Frontal cortex (tissue), 4 donors: ENCODE measurements at places on chromosomes 7 and 10.

DNA sequence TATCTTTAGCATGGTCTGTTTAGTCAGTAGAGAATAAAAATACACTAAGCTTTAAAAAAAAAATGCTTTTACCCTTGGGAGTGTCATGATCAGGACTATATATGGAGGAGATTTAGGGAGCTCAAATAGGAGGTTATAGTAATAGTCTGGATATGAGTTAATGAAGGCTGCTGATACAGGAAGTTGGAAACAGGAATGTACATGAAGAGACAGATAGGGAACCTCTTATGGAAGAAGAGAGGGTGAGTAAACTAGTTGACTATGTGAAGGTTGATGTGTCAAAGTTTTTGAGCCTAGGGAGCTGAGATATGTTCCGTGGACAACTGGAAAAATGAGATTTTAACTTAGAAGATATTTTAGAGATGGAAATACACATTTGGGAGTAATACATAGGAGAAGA is 472.0 kb upstream of the FZD8 start:
- DNase-seq, result no peak

GRCh38 chr7:52712938-52713337 is 322.5 kb upstream of the POM121L12 start:
- DNase-seq, result no peak

DNA sequence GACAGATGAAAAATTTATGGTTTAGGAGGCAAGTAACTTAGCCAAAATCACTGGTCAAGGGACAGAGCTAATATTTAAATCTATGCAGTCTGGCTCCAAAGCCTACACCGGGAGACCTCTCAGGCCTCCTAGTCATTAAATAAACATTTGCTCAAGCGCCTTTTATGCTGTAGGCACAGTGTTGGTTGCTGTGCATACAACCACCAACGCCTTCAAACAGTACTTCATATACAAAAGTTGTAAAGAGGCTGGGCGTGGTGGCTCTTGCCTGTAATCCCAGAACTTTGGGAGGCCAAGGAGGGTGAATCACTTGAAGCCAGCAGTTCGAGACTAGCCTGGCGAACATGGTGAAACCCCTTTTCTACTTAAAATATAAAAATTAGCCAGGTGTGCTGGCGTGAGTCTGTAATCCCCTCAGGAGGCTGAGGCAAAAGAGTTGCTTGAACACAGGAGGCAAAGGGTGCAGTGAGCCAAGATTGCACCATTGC is 159.8 kb downstream of the MAGI2 start:
- no peak for DNase-seq

- no peak for DNase-seq
Measured at GRCh38 chr7:49618028-49618427, 155.4 kb upstream of the VWC2 start.

DNA sequence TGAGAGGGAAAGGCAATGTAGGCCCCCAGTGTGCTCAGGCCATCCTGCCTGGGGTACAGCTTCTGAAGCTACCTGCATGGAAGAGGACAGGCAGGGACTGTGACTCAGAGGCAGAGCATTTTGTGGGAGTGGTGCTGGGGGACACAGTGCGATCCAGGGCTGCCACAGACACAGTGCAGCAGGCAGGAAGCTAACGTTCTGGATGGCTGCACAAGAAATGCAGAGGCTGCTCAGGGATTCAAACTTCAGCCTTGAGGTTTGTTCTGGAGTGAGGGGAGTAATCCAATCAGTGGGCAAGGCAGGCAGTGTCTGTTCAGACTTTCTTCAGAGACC is 648.0 kb upstream of the IGFBP3 start:
- DNase-seq, result no peak

GRCh38 chr10:16182144-16182543 is 254.7 kb upstream of the PTER start:
- no peak for DNase-seq

- DNase-seq, result no peak
Measured at GRCh38 chr7:95622001-95622549, 25.8 kb upstream of the PDK4 start.

DNA sequence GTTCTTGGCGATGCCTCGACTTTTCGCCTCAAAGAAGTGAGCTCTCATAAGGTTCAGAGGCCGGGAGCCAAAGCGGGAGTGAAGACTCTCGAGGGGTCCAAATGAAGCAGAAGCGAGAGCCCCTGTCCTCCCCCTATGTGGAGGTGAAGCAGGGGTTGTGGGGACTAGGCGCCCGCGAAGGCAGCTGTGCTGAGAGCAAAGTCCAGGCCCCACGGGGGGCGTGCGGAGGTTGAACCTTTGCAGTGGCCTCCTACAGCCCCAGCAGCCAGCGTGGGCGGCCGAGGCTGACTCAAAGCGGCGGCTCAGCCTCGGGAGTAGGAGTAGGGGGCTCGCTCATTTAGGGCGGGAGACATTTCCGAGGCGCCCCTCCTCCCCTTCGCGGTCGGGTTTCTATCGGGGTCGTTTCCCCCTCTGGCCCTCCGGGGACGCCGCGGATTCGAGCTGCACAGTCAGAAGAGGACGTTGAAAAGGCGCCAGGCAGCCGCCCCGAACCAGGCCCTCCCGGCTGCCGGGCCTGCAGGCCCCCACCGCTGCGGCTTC is 553 bp upstream of the ADD3 start:
- DNase-seq, result no peak

- no peak for DNase-seq
Measured at GRCh38 chr10:124325998-124326636, 92.6 kb downstream of the OAT start.

GRCh38 chr7:14596421-14596820 is 306.1 kb downstream of the DGKB start:
- no peak for DNase-seq

DNA sequence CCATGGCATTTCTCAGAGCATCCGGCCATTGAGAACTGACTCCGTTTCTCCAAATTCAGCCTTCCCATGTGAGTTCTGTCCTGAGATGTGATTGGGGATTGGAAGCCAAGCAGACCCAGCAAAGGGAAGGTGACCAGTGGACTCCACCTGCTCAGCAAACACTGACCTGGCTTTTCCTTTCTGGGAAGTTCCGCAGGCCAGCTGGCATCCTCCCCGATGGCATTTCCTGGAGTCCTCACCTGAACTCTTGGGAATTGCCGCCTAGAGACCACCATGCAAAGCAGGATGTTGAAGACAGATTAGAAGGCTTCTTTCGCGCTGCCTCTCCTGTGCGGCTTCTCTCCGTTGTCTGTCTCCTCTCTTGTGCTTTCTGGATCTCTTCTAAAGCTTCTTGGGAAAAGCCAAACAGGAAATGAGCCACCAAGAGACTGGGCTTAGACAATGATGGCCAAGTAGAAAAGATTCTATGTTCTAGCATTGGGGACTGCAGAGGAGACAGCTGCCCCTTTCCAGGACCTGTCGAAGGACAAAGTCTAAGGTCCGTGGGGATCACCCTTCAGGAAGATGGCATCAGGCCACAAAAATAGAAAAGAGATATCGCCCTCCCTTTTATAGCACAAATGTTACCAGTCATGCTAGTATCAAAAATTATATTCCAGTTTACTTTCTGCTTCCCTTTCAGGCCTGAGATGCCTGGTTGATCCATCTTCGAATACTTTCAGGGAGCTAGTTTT is 103.7 kb upstream of the INSYN2A start:
- DNase-seq, result no peak

DNA sequence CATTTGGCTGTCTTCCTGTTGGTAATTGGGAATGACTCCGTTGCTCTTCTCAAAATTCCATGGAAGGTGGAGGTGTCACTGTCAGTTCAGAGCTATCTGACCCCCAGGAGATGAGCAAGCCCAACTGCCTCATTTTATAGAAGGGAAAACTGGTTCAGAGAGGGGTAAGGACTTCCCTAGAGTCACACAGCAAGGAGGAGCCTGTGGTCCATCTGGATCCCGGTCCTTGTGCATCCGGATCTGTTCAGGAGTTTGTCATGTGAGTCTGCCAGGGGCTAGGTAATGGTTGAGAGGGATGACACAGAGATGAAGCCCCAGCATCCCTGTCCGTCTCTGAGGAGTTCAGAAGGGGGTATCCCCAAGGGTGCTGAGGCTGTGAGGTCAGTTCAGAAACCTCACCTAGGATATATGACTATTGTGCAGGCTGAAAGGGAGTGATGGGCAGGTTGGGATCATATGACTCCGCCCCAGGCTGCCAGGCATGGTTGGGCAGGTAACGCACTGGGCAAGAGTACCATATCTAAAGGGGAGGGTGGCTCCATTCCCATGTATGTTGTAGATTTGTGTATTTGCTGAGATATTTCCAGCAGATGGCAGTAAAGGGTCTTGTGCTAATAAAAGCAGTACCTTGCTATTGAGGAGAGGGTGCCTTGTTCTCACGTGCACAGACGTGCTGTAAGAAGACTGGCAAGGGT is 16.0 kb upstream of the SLC29A3 start:
- no peak for DNase-seq

DNA sequence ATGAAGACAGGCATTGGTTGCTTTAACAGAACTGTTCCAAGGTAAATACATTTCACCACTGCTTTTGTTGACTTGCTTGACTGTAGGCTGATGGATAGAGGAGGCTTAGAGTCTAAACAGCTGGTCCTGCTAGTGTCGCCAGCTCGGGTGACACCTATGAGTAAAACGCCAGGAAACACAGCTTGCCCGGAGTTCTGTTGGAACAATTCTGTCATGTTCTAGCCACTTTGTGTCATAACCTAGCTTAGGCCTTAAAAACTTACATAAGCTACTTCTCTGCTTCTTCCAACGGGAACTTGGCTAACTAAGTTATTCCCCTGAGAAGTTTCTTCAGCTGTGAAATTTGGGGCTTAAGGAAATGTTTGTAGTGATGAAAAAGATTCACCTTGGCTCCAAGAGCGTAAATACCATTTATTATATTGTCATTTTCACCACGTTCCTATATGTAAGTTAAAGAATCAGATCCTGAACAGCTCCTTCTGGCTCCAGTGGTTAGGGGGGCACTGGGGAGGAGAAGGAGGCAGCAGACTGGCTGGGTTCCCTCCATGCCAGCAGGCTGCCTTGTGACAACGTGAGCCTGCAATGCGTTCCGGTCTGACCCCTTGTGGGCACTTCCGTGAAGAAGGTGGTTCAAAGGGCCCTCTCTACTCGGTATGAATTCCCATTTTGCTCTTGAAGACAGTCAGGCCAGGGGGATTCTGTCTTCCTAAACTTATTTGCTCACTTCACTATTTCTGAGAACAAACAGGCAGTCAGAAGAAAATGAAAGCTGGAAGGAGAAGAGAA is 253.2 kb downstream of the BMPER start:
- no peak for DNase-seq

DNA sequence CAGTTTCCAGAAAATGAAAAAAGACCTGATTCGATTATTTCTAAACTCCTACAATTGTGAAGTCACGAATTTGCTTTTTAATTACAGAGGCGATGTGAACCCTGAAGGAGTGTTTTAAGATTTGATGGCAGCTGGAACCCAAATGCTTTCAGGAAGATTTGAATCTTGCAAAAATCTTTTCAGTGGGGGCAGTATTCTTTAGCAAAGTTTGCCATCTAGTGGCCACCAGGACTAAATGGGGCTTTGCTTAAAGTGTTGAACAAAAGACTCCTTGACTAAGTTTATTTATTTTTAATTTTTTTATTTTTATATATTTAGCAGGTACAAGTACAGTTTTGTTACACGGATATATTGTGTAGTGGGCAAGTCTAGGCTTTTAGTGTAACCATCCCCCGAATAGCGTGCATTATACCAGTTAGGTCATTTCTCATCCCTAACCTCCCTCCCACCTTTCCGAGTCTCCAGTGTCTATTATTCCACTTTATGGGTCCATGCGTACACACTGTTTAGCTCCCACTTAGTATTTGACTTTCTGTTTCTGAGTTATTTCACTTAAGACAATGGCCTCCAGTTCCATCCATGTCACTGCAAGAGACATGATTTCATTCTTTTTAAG is 98.8 kb downstream of the CACNB2 start:
- peak; percentile 37 for DNase-seq

GRCh38 chr10:101080933-101081931 is 19.4 kb downstream of the KAZALD1 start:
- DNase-seq, result no peak

GRCh38 chr10:28177944-28178637 is 124.8 kb downstream of the MPP7 start:
- DNase-seq, result no peak

DNA sequence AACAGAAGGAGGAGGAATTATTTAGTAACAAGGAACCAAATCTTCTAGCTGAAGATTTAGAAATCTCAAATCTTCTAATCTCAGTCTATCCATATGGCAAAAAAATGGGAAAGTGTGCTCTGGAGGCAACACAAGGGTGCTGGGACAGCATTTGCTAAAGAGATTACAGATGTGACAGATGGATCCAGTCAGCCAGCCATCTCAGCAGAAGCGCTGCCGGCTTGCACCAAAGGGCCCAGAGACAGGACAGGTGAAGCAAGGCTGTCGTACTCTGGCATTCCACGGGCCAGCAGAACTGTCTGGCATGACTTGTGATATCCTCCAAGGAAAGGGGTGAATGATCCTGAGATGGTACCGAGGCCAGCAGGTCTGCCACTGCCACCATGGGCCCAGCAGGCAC is 45.7 kb upstream of the GJD4 start:
- no peak for DNase-seq

DNA sequence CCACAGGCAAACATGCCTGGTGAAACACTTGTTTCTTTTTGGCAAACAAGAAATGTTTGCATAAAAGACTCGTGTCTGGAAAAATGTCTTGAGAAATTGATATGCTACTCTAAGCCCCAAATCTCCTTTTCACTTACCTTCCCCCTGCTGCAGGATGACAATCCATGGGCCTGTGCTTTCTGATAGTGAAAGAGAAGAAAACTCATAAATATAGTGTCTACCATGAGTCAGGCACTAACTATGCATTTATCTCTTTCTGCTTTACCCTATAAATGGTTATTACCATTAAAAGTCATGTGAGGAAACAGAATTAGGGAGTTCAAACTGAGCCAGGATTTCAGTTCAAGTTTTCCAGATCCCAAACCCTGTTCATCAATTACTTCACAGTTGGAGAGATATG is 6.6 kb upstream of the TARP start:
- DNase-seq, result no peak

DNA sequence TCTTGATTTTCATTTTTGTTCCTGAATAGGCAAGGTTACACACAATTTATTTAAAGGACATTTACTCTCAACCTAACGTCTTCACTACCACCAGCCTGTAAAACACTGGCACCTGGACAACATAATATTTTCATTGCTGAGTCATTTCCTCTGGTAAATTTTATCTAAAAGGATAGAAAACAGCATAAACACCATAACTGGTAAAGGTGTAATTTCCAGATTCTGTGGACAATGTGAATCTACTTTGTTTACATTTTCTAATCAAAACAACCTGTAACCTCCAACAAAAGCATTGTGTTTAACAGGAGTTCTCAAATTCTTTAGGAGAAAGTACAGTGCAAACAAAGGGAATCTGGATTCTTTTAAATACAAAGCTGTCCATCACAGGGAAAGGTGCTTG is 472.0 kb upstream of the AKR1E2 start:
- DNase-seq, result no peak

- no peak for DNase-seq
Measured at GRCh38 chr10:44030132-44030531, 354.8 kb downstream of the CXCL12 start.

- no peak for DNase-seq
Measured at GRCh38 chr10:42553064-42553407, 85.3 kb downstream of the ZNF33B start.

GRCh38 chr10:60490013-60490412 is 100.3 kb upstream of the ANK3 start:
- DNase-seq, result no peak
